ENCODE measurements at places on chromosomes 2 and 18. TPM values are rescaled to one million over a fixed set of nuclear protein-coding genes. Genes with fewer than 3 reads are reported as not detected.

DNA sequence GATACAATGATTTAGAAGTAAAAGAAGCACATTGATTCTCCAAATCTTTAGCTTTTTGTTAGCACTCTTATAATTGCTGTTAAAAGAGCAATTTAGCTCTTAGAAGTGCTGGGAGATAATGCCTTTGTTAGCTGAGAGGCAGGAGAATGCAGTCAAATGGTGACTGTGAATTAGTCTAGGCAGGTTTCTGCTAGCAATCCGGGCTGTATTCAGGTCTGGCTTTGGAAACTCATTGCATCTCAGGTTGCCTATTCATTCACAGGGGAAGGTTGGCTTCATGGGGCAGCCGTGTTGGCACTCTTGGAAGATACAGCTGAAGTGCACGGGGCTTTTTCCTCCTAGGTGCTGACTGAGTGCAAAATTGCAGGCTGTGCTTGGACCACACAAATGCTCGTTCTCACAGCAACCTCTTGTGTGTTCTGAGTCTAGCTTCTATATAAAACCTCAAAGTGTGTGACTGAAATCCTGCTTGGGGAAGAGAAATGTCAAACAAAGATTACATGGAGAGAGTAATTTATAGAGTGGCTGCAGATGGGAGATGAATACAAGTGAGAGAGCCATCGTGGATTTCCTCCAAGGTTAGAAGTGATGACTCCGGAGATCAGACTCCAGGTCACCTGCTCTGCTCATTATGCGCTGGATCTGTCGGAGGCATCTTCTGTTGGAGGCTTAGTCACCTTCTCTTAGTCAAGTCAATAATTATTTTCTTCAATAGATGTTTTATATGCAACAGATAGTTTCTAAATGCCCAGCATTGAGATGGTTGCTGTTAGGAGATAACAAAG, 167.8 kb downstream of the PMAIP1 start:
- no peak overlapping the region for H3K27ac ChIP-seq
- no peak overlapping the region for H3K4me3 ChIP-seq
- H3K36me3 ChIP-seq = no peaks in the 10 kb centered on the region
- DNase-seq = no peak

GRCh38 chr18:78518805-78519204, 460.8 kb upstream of the SALL3 start:
- no peaks in the 10 kb centered on the region for H3K36me3 ChIP-seq
- DNase-seq = no peak
- H3K4me1 ChIP-seq = no peaks in the 10 kb centered on the region
- no peaks in the 10 kb centered on the region for H3K27me3 ChIP-seq

DTNA gene
- 38.6 TPM for total RNA-seq

POTEI gene
- total RNA-seq = not detected

SRD5A2 gene
- 0.31 TPM for total RNA-seq
